ENCODE measurements at places on chromosomes 2 and 18.

DNA sequence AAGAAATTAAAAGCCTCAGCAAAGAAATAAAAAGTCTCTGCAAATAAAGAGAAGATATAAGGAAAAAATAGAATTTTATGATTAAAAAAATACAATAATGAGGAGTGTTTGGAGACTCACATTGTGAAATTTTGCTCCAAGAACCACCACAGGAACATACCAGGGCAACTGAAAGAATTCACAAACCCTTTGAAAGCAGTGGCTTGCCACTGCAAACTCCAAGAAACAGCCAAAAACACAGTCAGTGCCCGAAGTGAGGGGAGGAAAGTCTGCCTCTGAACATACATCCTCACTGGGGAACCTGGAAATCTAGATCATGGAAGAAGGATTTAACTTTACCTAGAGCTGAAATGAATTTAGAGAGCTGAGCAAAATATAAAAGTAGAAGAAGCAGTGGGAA is 33.1 kb downstream of the EVA1A start:
- no peak for DNase-seq

DNA sequence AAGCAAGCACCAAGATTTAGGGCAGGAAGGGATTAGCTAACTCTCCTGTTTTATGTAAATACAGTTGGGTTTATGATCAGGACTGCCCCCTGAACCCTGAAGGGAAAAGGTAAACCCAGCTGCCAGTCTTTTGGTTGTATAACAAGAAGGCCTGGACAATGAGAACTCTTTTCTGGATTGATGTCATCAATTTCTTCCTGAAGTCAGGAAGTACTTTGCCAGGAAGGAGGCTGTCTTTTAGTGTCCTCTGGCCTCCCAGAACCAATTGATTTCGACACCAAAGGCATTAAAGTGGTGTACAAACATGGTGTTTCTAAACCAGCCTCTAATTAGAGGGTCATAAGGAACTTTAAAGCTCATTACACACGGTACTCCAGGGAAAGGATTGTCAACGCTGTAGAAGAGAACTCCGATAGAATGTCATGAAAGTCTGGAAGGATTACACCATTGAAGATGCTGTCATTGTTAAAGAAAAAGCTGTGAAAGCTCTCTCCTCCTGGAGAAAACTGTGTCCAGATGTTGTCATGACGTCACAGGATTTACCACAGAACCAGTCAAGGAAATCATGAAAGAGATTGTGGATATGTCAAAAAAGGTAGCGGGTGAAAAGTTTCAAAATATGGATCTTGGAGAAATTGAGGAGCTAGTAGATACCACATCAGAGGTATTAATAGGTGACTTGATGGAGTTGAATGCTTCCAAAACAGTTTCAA is 78.8 kb downstream of the ANKRD12 start:
- no peak for DNase-seq

GRCh38 chr2:221420245-221420644 is 151.9 kb downstream of the EPHA4 start:
- no peak for DNase-seq

DNA sequence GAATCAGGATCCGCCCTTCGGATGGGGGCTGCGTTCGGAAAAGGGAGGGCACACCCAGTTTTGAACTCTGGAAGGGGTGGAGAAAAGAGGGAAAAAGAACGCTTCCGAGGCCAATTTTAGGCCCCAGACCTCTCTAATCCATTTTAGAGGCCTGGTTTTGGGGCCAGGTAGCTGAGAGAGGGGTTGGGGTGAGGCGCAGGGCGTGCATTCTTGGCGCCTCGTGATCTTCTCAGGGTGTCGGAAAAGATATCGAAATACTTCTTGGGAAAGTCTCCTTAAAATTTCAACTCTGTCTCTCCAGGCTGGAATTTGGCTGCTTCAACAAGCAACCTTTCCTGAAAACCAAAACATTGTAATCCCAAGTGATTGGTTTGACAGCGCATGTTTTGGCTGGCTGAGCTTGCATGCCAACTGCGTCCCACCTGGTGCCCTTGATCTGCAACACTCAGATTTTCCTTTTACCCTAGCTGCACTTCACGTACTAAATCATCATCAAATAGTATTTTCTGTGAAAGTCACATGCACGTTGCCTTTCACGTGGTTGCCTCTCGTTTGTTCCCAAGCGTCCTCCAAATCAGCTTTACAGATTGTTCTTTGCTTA is 864 bp upstream of the XPO1 start:
- DNase-seq, result peak; percentile 77

DNA sequence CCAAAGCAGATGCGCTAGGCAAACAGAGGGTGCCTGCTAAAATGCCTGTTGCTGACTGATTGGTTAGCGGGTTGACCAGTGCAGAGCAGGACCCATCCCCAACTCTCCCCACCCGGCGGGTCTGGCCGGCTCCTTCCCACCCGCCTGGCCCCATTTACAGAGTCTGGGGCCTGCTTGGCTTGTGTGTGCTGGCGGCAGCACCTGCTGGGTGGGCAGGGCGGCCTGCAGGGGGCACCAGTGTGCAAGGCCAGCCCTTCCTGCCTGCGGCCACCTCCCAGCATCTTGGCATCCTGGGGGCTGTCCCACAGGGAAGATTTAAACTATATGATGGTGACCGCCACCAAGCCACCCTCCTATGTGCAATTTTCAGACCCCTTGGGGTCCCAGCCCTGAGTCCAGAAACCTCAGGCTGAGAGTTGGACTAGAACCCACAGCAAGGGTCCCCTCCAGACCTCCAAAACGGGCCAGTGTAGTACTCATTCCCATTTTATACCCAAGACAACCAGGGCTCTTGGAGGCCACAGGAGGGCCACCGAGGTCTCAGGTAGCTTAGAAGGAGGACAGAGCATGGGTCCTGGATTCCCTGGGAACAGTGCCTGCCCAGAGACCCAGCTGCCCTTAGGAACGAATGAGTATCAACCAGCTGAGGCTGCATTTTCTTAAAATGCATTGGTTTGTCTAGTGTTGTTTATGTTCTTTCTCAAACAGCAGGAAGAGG is 173.6 kb downstream of the SMAD7 start:
- peak; percentile 82 for DNase-seq

DNA sequence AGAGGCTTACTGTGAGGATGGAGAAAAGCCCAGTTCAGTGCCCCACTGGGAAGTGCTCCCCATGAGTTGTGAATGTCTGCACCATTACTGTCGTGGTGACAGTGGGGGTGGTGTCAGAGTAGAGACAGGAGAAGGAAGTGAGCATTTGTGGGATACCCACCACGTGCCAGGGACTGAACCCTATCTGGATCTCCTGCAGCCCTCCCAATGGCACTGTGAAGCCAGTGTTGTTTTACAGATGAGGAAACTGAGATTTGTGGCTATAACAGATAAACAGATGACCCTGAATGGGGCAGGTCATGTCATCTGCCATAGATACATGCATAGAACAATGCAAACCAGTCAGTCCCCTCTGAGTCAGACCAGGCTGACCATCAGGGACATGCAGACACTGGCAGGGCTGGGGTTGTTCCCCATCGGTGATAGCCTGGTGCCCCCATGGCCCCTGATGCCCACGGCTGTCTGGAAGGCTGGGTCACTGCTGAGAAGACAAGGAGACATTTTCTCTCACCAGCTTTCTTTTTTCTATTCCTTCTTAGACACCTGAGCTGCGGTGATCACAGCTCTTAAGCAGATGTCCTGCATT is 60.8 kb downstream of the EMILIN2 start:
- no peak for DNase-seq

DNA sequence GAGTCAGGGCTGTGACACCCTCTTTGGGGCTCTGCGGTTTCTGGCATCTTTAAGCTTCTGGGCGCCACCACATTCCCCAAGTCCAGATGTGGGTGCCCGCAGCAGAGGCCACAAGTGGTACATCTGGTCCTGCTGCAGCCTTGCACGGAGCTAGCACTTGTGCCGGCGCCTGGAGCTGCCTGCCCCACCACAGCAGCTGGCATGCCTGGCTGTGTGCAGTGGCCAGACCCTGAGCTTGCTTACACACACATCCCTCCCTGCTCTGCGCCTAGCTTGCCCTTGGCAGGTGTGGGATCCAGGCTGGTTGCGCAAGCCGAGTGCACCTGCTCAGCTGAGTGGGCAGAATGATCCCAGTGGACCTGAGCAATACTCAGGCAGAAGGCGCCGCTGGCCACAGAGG is 27.3 kb downstream of the SLC4A10 start:
- DNase-seq, result peak; percentile 21

DNA sequence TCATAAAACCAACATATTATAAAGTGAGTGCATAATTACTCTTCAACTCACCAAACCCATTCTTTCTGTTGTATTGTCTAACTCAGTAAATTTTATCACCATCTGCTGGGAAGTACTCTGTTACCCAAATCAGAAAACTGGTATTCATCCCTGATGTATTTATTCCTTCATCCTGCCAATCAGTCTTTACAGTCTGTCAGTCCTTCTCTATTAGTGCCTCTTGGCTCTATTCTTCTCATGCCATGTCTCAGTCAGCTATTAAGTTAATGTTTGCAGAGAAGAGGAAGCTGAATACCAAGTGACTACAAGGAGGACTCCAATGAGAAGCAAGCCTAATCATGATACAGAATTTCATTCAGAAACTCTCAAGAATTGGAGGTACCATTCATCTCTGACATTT is 631.2 kb downstream of the CPS1 start:
- no peak for DNase-seq

DNA sequence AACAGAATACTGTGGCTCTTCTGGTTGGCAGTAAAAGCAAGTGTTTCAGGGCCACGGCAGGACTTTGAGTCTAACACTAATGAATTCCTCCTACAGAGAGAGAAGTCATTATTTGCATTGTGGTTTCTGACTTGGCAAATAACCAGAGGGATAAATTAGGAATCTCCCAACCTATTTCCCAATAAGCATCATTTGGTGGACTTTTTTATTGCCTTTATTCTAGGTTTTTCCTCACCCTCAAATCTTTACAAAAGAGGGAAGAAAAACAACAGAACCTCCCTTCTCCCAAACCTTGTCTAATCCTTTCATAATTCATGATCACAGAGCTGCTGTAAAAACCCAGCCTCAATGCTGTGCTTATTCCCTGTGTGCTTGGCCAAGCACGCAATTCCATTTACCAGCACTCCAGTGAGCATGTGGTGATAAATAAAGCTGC is 179.7 kb downstream of the AGPS start:
- DNase-seq, result no peak
